Astrocyte of the spinal cord (primary cell): ENCODE measurements at places on chromosomes 11 and 22.

- DNase-seq, result no peak
Measured at GRCh38 chr11:63553759-63554158, 9.4 kb downstream of the PLAAT2 start.

GRCh38 chr11:11140510-11140909, 212.5 kb downstream of the CSNK2A3 start:
- DNase-seq, result no peak

DNA sequence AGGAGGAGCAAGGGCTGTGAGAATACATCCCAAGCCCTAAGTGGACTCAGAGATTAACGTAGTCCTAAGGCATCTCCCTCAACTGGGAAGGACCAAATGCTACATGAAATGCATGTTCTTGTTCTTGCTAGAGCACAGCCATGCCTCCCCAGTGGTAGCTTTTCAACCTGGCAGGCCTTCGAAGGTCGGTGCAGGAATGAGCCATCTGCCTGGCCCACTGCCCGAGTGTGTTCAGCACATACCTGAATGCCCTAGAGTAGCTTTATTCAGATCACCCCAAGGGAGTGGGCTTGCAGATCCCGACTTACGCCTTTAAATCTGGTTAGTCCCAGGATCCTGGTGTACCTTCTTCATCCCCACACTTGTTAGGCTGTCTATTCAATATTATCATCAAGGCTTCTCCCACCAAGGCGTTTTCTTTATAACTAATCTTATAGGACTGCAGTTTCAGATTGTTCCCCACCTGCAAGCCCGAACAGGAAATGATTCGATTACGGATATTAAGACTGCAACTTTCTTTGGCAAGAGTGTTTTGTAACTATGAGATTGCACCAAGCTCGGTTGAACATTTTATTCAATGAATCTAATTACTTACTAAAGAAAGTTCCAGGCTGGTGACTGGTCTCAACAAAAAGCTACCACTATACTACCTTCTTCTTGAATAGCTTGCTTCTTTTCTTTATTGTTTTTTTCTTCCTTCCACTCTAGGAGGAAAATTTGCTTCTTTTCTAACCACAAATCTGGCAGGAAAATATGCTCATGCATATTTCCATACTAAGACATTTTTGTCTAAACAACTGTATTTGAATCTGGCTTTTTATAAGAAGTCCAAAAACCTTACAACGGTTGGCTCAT, 115.6 kb downstream of the SGSM3 start:
- DNase-seq, result peak; percentile 63

GRCh38 chr11:60455531-60456042, at the start of gene MS4A1:
Gene MS4A1 (plus strand): TSS chr11:60455847. CDS start chr11:60462375, 6,528 bp downstream.
- no peak for DNase-seq

- DNase-seq, result no peak
Measured at GRCh38 chr11:34327804-34328631, 29.8 kb downstream of the ABTB2 start.

- no peak for DNase-seq
Measured at GRCh38 chr11:14414470-14415461, 55.8 kb upstream of the RRAS2 start.

GRCh38 chr11:112477152-112477551, 216.5 kb upstream of the PLET1 start:
- no peak for DNase-seq

DNA sequence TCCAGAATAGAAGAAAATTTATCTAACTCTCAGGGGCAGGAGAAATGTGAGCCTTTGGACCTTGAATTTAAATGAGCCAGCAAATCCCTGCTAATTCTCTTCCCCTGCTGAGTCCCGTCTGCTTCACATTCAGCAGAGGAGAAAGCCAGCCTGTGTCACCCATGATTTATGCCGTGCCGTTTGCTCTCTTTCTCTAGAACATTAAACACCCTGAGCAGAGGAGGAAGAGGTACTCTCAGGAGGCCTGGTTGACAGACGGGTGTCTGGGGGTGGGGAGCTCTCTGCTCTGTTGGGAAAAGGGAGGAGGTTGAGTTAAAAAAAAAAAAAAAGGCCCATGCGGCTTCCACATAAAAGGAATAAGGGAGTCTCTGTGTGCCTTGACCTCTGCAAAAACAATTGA, 11.3 kb upstream of the MTMR3 start:
- no peak for DNase-seq

- no peak for DNase-seq
Measured at GRCh38 chr11:120142441-120143100, 4.7 kb upstream of the TRIM29 start.

DNA sequence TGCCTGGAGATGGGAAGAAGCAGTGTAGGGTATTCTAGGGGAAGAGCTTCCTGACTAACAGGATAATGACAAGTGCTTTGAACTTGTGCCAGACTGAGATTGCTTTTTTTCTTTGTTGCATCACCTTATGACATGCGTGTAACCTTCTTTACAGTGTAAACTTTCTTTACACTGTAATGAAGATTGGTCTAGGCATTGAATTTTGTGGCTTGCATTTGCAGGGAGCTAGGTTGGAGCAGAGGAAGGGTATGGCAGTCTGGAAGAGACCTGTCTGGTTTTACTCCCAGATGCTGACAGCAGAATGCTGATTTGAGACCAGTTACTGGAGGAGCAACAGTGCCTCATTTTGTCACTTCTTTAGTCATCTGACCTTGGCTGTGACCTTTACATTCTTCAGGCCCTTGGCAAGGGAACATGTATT, 5.6 kb downstream of the DDB2 start:
- peak; percentile 47 for DNase-seq

GRCh38 chr11:34445956-34446355, 7.2 kb downstream of the CAT start:
- no peak for DNase-seq

GRCh38 chr11:95682552-95682951, 107.0 kb downstream of the FAM76B start:
- DNase-seq, result peak; percentile 60

- peak; percentile 75 for DNase-seq
Measured at GRCh38 chr11:17730608-17731462, 3.7 kb upstream of the KCNC1 start.

GRCh38 chr11:116240710-116241109, 532.1 kb downstream of the BUD13 start:
- no peak for DNase-seq

- DNase-seq, result no peak
Measured at GRCh38 chr22:35582218-35582860, 34.8 kb downstream of the MB start.

- no peak for DNase-seq
Measured at GRCh38 chr11:16860617-16861016, 122.2 kb downstream of the C11orf58 start.

GRCh38 chr22:44586351-44586990, 88.4 kb upstream of the RTL6 start:
- no peak for DNase-seq

GRCh38 chr11:47881145-47881544, 33.0 kb upstream of the NUP160 start:
- DNase-seq, result no peak

- DNase-seq, result no peak
Measured at GRCh38 chr11:134071306-134071705, 2.4 kb downstream of the JAM3 start.

DNA sequence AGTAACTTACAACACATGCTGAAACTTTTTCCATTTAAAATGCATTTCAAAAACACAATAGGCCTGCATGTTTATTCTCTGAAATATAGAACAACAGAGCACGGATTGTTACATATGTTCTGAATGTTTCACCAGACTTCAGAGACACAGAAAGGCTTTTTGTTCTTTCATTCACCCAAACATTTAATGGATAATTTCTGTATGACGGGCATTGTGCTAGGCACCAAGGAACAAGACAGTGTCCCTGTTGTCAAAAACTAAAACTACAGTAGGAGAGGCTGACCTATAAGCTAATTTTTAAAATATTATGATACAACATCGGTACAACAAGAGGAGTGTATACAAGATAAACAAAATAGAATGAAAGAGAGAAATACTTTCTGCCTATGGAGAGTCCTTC, 81.9 kb upstream of the TEAD1 start:
- no peak for DNase-seq

- peak; percentile 68 for DNase-seq
Measured at GRCh38 chr11:47847892-47848699, at the start of gene NUP160. Gene NUP160 (minus strand): TSS chr11:47848350. CDS start chr11:47848318, 32 bp downstream.
